ENCODE measurements at places on chromosomes 11 and 22. TPM values are rescaled to one million over a fixed set of nuclear protein-coding genes. Genes with fewer than 3 reads are reported as not detected.
A peak's percentile ranks its signal among the peaks of the same experiment; 100 is the strongest.

- H3K4me3 ChIP-seq: no peak overlapping the region
- H3K27ac ChIP-seq: no peak overlapping the region
- H3K27me3 ChIP-seq: no peaks in the 10 kb centered on the region
Measured at GRCh38 chr11:132430429-132431062, 1060.1 kb downstream of the NTM start.

- H3K27me3 ChIP-seq: peaks cover 13% of the 10 kb centered on the region
- no peak for DNase-seq
- H3K4me3 ChIP-seq: no peak overlapping the region
- H3K36me3 ChIP-seq: no peaks in the 10 kb centered on the region
- no peaks in the 10 kb centered on the region for H3K4me1 ChIP-seq
Measured at GRCh38 chr11:36131721-36132397, 157.4 kb downstream of the COMMD9 start.

- no peak for DNase-seq
- peaks cover 52% of the 10 kb centered on the region for H3K4me1 ChIP-seq
- H3K27ac ChIP-seq: peak overlapping the region; percentile 44
- peaks cover 9% of the 10 kb centered on the region for H3K36me3 ChIP-seq
- H3K27me3 ChIP-seq: no peaks in the 10 kb centered on the region
Measured at GRCh38 chr22:20523086-20523983, 15.9 kb downstream of the MED15 start.

GRCh38 chr22:39155421-39155820 is 2.9 kb upstream of the CBX7 start:
- peaks cover 16% of the 10 kb centered on the region for H3K4me1 ChIP-seq
- peaks cover 33% of the 10 kb centered on the region for H3K27me3 ChIP-seq
- peak overlapping the region; percentile 6 for H3K27ac ChIP-seq

DNA sequence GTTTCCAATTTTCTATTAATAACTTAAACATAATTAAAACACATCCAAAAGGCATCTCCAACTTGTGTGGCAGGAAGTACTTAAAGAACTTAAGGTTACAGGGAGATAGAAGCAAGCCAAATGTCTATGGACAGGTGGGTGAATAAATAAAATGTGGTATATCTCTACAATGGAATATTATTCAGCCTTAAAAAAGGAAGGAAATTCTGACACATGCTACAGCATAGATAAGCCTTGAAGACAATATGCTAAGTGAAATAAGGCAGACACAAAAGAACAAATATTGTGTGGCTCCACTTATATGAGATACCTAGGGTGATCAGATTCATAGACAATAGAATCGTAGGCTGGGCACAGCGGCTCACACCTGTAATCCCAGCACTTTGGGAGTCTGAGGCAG is 109.6 kb downstream of the WT1 start:
- H3K4me1 ChIP-seq: no peaks in the 10 kb centered on the region
- H3K36me3 ChIP-seq: no peaks in the 10 kb centered on the region
- no peak for DNase-seq
- no peak overlapping the region for H3K4me3 ChIP-seq
- no peak overlapping the region for H3K27ac ChIP-seq

- no peaks in the 10 kb centered on the region for H3K36me3 ChIP-seq
- peak; percentile 5 for DNase-seq
- no peaks in the 10 kb centered on the region for H3K4me1 ChIP-seq
- no peak overlapping the region for H3K27ac ChIP-seq
Measured at GRCh38 chr22:49446759-49447710, 380.6 kb downstream of the BRD1 start.

GRCh38 chr11:17883946-17884345 is 128.9 kb downstream of the SERGEF start:
- no peak for DNase-seq
- peak overlapping the region; percentile 57 for H3K4me3 ChIP-seq
- no peaks in the 10 kb centered on the region for H3K36me3 ChIP-seq
- H3K27ac ChIP-seq: no peak overlapping the region

DNA sequence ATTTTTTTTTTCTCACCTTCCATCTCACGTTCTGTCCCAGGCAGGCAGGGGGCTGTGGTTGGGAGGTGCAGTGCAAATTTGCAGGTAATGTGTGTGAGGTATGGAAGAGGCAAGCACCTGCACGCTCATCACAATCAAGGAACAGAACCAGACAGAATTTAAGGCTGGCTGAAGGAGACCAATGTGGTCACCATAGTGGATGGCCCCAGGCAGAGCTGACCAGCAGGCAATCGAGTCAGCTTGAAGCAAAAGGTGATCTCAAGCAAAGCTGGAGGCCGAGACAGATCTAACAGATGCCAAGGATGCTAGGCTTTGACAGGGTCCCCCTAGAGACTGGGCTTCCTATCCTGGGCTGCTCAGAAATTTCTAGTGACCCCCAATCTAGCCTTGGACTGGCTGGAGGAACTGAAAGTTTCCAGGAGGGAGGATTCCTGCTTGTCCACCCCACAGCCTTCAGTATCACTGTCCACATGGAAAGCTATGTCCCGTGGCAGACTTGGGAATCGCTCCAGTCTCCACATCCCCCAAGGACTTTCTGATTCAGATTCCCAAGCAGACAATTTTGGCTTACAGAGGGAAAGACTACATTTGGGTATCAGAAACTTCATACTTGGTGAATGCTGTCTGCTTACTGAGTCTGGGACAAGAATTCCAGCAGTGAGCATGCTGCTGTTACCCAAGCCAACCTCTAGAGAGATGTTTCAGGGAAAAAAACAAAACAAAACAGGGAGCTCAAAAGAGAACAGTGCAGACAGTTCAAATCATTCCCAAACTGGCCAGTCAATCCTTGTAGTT is 9.0 kb upstream of the MICAL3 start:
- H3K4me3 ChIP-seq: no peak overlapping the region
- no peak for DNase-seq
- H3K36me3 ChIP-seq: no peaks in the 10 kb centered on the region
- no peak overlapping the region for H3K27ac ChIP-seq
- no peaks in the 10 kb centered on the region for H3K27me3 ChIP-seq

DNA sequence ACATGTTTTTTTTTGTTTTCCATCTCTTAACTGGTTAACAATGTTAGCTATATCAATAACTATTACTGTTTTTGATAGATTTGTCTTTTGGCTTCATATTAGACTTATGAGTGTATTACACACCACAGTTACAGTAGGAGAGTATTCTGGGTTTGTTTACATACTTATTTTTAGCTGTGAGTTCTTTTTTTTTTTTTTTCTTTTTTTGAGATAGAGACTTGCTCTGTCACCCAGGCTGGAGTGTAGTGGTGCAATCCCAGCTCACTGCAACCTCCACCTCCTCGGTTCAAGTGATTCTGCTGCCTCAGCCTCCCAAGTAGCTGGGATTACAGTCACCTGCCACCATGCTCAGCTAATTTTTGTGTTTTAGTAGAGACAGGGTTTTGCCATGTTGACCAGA is 28.0 kb downstream of the CNTF start:
- no peak for DNase-seq
- peaks cover 22% of the 10 kb centered on the region for H3K4me1 ChIP-seq
- no peak overlapping the region for H3K4me3 ChIP-seq
- H3K36me3 ChIP-seq: no peaks in the 10 kb centered on the region
- H3K27me3 ChIP-seq: no peaks in the 10 kb centered on the region

GRCh38 chr22:19509191-19509590 is 15.0 kb downstream of the CLDN5 start:
- H3K27ac ChIP-seq: no peak overlapping the region
- no peaks in the 10 kb centered on the region for H3K27me3 ChIP-seq
- no peak for DNase-seq
- H3K4me1 ChIP-seq: peaks cover 12% of the 10 kb centered on the region
- no peak overlapping the region for H3K4me3 ChIP-seq

DNA sequence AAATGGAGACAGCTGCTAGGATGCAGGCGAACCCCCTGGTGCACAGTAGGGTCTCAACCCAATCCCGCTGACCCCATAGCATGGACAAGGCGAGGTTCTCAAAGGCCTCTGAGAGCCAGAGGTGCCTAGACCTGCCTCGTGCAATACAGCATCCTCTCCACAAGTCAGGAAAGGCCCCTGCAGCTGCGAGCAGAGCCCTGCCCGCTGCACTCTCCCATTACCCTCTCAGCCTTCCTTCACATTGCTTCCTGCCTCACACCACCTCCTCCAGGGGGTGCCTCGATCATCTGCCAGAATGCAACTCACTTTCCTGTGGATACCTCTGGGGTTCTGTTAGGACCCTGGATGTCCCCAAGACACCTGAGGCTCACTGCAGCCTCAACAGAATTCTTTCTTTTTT is 42.8 kb upstream of the TCF20 start:
- H3K36me3 ChIP-seq: no peaks in the 10 kb centered on the region
- no peak for DNase-seq
- peaks cover 18% of the 10 kb centered on the region for H3K27me3 ChIP-seq
- no peak overlapping the region for H3K27ac ChIP-seq

DNA sequence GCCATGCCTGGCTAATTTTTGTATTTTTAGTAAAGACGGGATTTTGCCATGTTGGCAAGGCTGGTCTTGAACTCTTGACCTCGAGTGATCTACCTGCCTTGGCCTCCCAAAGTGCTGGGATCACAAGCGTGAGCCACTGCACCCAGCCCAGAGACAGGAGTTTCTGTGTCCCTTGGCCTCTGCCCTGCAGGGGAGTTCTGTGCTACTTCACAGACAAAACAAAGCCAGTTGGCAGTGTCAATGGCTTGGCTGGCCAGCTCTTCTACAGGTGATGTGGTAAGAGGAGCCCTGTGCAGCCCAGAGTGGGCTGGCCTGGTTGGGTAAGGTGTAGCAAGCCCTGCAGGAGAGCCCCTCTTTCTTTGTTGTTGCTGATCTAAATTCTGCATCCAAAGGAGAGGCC is 60.5 kb upstream of the SHISAL1 start:
- no peak overlapping the region for H3K4me3 ChIP-seq
- H3K4me1 ChIP-seq: no peaks in the 10 kb centered on the region
- no peak overlapping the region for H3K27ac ChIP-seq
- H3K27me3 ChIP-seq: no peaks in the 10 kb centered on the region

- H3K36me3 ChIP-seq: no peaks in the 10 kb centered on the region
- no peak overlapping the region for H3K27ac ChIP-seq
- H3K4me3 ChIP-seq: no peak overlapping the region
- peaks cover 79% of the 10 kb centered on the region for H3K27me3 ChIP-seq
Measured at GRCh38 chr11:2867142-2867541, 18.4 kb downstream of the CDKN1C start.

GRCh38 chr11:131219646-131220045 is 150.8 kb upstream of the NTM start:
- H3K4me1 ChIP-seq: no peaks in the 10 kb centered on the region
- peaks cover 7% of the 10 kb centered on the region for H3K36me3 ChIP-seq
- no peak for DNase-seq
- H3K27me3 ChIP-seq: no peaks in the 10 kb centered on the region

GRCh38 chr22:50190941-50191741 is 5.4 kb downstream of the TRABD start:
- H3K27me3 ChIP-seq: no peaks in the 10 kb centered on the region
- no peaks in the 10 kb centered on the region for H3K36me3 ChIP-seq
- H3K27ac ChIP-seq: peak overlapping the region; percentile 100
- DNase-seq: peak; percentile 93
- peaks cover 71% of the 10 kb centered on the region for H3K4me1 ChIP-seq

GRCh38 chr11:110430267-110431050 is 711 bp downstream of the FDX1 start:
- DNase-seq: peak; percentile 18
- peak overlapping the region; percentile 94 for H3K4me3 ChIP-seq
- H3K27me3 ChIP-seq: no peaks in the 10 kb centered on the region
- H3K4me1 ChIP-seq: peaks cover 42% of the 10 kb centered on the region
- H3K27ac ChIP-seq: peak overlapping the region; percentile 93

DNA sequence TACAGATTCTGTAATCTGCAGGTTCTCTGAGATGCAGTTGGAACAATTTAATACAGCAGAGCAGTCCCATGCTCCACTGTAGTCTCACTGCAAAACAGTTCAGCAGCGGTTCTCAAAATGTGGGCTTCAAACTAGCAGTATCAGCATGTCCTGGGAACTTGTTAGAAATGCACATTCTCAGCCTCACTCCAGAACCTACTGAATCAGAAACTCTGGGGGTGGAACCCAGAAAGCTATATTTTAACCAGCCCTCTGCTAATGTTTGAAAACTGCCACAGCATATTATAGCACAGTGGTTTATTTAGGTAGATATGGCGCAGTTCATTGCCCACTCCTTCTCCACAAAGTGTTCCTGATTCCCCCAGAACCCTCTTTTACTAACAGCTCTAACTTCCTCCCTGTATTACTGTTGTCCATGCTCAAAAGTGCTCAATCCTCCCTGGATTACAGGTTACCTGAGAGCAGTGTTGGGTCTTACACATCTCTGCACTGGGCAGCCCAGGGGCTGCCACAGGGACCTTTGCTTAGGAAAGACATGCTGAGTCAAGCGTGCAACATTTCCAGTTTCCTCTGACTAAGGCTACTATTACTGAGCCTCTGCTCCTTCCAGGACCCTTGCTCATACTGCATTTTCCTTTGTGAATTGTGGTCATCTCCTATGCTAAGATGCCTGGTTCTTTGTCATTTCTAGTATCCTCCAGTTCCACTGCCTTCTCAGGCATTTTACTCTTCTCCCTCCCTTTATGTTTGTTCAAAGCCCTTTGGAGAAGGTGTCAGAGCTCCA is 7.7 kb upstream of the DGAT2 start:
- H3K4me1 ChIP-seq: no peaks in the 10 kb centered on the region
- no peak for DNase-seq
- no peak overlapping the region for H3K27ac ChIP-seq
- no peaks in the 10 kb centered on the region for H3K36me3 ChIP-seq

DNA sequence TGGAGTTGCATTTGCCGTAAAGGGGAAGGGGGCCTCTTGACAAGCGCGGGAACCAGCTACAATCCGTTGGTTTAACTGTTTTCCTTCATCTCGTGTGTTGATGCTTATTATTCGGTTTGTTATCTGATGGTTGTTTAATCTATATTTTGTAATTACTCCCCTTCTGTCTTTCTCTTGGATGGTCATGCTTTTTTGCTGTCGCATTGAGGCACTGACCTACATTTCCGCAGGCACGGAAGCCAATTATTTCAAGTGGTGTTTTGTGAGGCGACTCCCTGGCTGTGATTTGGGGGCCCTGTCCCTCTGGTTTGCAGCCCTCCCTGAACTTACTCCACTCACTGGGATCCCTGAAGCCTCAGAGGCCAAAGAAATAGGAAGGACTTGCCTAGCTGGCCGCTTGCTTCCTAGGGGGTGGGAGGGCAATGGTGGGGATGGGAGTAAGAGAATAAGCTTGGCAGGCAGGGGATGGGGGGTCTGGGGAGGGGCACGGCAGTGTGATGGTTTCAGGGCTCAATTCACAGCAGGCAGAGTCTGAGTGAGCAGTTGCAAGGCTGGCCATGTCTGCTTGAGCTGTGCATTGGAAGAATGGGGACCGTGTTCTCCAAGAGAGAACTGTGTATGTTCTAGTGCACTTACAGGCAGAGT is 165.8 kb upstream of the B3GAT1 start:
- DNase-seq: no peak
- H3K36me3 ChIP-seq: no peaks in the 10 kb centered on the region
- H3K27me3 ChIP-seq: peaks cover 5% of the 10 kb centered on the region
- H3K27ac ChIP-seq: no peak overlapping the region
- H3K4me1 ChIP-seq: no peaks in the 10 kb centered on the region

HEPHL1 gene
- polyA plus RNA-seq: not detected

BAIAP2L2 gene
- not detected for polyA plus RNA-seq

CCDC15 gene
- 1.5 TPM for polyA plus RNA-seq

OR5A2 gene
- polyA plus RNA-seq: not detected

TXNRD2 gene
- 9.2 TPM for polyA plus RNA-seq

ROM1 gene
- not detected for polyA plus RNA-seq
